Gastrocnemius medialis (tissue), 4 donors: ENCODE measurements at places on chromosomes 11 and 22.

DNA sequence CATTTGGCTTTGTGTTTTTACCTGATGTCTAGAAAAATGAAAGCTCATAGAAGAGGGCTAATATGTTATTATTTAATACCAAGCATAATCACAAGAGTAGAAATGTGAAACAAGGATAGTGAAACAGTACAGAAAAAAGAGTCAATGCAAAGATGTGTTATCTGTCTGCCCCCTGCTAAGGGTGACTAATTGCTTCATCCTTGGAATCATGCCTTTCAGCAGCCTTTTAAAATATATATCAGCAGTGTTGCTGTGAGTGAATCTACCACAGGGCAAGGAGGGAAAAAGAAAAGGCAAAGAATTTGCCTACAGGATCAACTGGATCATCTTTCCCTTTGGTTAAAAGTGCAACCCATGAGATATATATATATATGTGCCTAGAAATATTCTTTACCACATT lies 867.2 kb upstream of the RAG2 start:
- H3K27me3 ChIP-seq: no peaks in the 10 kb centered on the region
- DNase-seq: no peak
- no peaks in the 10 kb centered on the region for H3K4me1 ChIP-seq
- H3K4me3 ChIP-seq: no peak overlapping the region
- H3K36me3 ChIP-seq: no peaks in the 10 kb centered on the region
- H3K27ac ChIP-seq: no peak overlapping the region

DNA sequence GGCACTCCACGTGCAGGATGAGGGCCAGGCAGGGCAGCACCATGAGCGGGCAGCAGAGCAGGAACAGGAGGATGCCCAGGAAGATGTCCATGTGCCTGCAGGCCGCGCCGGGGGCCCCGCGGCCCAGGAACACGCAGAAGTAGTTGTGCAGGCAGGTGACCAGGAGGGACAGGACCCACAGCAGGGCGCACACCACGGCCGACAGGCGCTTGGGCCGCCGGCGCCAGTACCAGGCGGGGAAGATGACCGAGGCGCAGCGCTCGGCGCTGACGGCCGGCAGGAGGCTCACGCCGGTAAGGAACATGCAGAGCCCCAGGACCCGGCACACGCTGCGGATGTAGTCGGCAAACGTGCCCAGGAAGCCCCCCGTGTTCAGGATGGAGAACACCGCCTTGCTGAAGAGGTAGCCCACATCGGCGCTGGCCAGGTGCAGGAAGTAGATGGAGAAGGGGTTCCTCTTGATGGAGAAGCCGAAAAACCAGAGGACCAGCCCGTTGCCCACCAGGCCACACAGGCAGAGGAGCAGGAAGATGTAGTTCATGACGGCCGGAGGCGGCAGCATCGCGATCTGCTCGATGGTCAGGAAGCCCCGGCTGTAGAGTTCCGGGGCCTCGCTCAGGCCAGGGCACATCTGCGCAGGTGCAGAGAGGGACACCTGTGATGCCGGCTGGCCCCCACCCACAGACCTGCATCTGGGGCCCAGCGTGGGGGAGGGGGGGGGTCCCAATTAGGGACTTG lies 7.2 kb downstream of the MRGPRF start:
- no peaks in the 10 kb centered on the region for H3K4me1 ChIP-seq
- no peak overlapping the region for H3K4me3 ChIP-seq
- no peaks in the 10 kb centered on the region for H3K36me3 ChIP-seq
- H3K27me3 ChIP-seq: peaks cover 18% of the 10 kb centered on the region
- no peak overlapping the region for H3K27ac ChIP-seq
- no peak for DNase-seq

GRCh38 chr22:30336752-30337460 lies 10.2 kb upstream of the TBC1D10A start:
- H3K36me3 ChIP-seq: peaks cover 6% of the 10 kb centered on the region
- H3K4me1 ChIP-seq: peaks cover 24% of the 10 kb centered on the region
- peak; percentile 85 for DNase-seq
- H3K4me3 ChIP-seq: no peak overlapping the region
- peak overlapping the region; percentile 16 for H3K27ac ChIP-seq
- no peaks in the 10 kb centered on the region for H3K27me3 ChIP-seq

DNA sequence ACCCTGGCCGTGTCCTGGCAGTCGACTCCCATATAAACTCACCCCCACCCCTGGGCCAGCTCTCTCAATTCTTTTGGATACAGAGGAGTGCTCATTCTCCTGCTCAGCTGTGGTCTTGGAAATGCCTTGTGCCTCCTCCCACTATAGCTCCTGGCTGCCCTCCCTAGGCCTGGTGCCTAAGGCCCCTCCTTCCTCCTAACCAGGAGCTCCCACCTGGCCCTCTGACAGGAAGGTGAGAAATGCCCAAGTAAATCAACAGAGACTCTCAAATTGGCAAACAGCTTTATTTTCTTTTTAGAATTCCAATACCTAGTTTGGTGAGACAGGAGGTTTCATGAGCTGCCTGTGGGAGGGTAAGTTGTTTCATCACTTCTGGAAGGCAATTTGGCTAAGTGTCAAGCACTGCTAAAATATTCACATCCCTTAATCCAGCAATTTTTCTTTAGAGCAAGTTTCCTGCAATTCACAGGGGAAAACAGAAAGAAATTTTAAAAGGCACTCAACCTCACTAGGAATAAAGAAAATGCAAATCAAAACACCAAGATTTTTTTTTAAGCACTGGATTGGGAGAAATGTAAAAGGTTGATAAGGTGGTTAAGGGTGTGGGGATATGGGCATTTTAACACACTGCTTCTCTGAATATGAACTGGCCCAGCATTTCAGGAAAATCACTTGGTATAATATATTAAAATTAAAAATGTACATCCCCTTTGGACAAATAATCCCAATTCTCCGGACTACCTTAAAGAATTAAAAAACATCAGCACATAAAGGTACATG lies 209.7 kb upstream of the ARHGAP20 start:
- no peaks in the 10 kb centered on the region for H3K4me1 ChIP-seq
- no peak overlapping the region for H3K4me3 ChIP-seq
- DNase-seq: no peak
- no peaks in the 10 kb centered on the region for H3K36me3 ChIP-seq
- no peaks in the 10 kb centered on the region for H3K27me3 ChIP-seq

DNA sequence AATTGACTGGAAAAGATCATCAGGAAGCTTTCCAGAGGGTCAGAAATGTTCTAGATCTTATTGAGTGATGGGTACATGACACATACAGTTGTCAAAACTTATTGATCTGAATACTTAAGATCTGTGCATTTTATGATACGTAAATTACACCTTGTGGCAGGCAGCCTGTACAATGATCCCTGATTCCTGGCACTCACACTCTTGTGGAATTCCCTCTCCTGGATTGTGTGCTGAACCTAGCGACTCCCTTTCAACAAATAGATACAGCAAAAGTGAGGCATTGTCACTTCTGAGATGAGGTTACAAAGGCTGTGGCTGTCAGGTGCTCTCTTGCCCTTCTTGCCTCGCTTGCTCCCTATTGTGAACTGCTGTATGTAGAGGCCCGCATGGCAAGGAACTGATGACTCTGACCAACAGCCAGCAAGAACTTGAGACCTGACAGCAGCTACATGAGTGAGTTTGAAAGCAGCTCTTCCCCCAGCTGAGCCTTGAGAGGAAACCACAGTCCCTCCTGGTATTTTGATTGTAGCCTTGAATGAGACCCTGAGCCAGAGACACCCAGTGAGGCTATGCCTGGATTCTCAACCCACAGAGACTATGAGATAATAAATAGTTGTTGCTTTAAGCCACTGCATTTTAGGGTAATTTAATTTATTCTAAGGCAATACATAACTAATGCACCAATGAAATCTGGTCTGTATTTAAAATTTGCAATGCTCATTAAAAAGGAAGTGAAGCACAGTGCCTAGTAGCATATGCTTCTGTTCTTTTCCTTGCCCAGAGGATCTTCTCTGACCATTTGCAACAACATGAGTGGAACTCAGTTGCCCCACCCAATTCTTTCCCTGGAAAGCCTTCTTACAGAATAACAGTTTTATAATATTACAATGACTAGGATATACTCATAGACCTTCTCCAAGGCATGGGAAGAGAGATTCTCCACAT lies 60.5 kb upstream of the IZUMO1R start:
- no peaks in the 10 kb centered on the region for H3K4me1 ChIP-seq
- H3K27ac ChIP-seq: no peak overlapping the region
- DNase-seq: no peak
- no peaks in the 10 kb centered on the region for H3K27me3 ChIP-seq
- no peak overlapping the region for H3K4me3 ChIP-seq

- H3K36me3 ChIP-seq: no peaks in the 10 kb centered on the region
- H3K27ac ChIP-seq: no peak overlapping the region
- no peak for DNase-seq
- H3K4me1 ChIP-seq: no peaks in the 10 kb centered on the region
- no peak overlapping the region for H3K4me3 ChIP-seq
- H3K27me3 ChIP-seq: no peaks in the 10 kb centered on the region
Measured at GRCh38 chr11:59283825-59284772, 71.4 kb upstream of the MPEG1 start.

DNA sequence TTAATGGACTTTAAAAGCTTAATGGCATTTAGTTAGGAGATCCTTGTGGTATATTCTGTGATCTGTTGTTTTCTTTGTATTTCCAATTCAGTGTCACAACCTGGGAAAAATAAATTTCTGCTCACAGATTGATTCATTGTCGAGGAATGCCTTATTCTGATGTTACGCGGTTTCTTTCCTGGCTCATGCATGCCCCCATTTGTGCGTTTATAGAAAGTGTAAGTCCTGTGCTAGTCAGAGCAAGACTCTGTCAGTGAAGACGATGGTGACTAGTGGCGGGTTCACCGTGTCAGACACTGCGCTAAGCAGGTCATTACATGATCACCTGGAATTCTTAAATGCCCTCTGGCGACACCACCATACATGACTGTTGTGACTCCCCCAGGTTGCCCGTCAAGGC lies 169.4 kb downstream of the TBC1D22A start:
- peaks cover 25% of the 10 kb centered on the region for H3K4me1 ChIP-seq
- no peak overlapping the region for H3K27ac ChIP-seq
- no peak for DNase-seq
- no peak overlapping the region for H3K4me3 ChIP-seq
- H3K36me3 ChIP-seq: no peaks in the 10 kb centered on the region

GRCh38 chr22:26561756-26562417 lies 28.0 kb downstream of the TPST2 start:
- H3K27ac ChIP-seq: peak overlapping the region; percentile 90
- peak; percentile 84 for DNase-seq
- no peaks in the 10 kb centered on the region for H3K27me3 ChIP-seq
- H3K4me1 ChIP-seq: peaks cover 44% of the 10 kb centered on the region
- H3K4me3 ChIP-seq: no peak overlapping the region

- no peak for DNase-seq
- H3K4me3 ChIP-seq: no peak overlapping the region
- peak overlapping the region; percentile 90 for H3K27ac ChIP-seq
- H3K4me1 ChIP-seq: peaks cover 44% of the 10 kb centered on the region
Measured at GRCh38 chr22:26564672-26565071, 25.3 kb downstream of the TPST2 start.

DNA sequence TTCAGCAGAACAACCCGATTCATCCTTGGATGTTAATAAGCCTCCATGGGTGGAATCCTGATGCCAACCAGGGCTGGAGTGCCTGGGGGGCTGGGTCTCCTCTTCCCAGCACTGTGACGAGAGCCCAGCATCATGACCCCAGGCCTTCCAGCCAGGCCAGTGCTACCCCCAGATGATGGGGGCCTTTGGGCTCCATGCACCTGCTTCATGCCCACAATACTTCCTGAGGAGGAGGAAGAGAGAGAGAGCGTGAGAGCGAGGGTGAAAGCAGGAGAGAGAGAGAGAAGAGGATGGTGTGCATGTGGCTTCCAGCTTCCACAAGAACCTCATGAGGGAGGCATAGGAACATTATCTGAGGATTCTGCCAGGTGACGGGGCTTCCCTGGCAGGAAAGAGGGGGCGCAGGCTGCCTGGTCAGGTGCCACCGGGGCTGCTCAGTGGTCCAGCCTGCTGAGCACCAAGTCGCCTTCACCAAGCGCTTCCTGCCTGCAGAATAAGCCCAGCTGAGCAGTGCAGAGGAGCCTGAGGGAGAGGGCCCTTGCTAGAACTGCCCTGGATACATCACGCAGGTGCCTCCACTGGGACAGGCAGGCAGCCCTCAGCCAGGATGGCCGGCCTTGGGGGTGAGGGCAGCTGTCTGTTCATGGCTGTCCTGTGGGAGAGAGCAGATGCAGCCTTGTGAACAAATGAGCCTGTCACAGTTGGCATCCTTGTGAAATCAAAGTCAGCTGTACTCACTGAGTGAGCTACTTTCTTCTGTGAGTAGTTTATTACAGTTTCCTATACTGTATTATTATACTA lies 243.3 kb upstream of the B3GAT1 start:
- H3K4me1 ChIP-seq: no peaks in the 10 kb centered on the region
- peaks cover 5% of the 10 kb centered on the region for H3K27me3 ChIP-seq
- H3K27ac ChIP-seq: no peak overlapping the region
- no peak overlapping the region for H3K4me3 ChIP-seq
- no peaks in the 10 kb centered on the region for H3K36me3 ChIP-seq
